OCI-M1 (cell line): ENCODE measurements at places on chromosomes 1 and 21.

DNA sequence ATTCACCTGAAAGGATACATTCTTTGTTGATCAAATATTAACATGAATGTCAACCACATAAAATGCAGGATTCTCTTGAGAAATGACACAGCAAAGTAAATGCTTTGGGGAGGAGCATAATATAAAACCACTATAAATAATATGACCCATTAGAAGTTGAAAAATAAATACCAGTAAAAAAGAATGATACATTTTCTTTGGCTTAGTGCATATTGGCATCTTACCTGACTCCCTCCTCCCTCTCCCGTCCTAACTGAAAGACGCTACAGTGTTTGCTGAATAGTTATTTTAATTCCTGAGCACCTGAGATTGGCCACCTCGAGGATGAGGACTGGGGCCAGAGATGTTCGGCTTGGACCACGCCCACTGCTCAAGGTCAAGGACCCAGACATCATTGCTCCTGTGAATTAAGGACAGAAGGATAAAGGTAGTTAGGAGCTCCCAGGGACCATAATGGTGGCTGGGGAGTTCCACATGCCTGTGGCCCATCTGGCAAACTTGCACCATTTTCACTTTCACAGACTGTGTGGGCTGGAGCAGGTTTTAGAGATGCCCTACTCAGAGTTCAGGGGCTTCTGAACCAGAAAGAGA, 16.4 kb upstream of the CPLANE2 start:
- DNase-seq: no peak

DNA sequence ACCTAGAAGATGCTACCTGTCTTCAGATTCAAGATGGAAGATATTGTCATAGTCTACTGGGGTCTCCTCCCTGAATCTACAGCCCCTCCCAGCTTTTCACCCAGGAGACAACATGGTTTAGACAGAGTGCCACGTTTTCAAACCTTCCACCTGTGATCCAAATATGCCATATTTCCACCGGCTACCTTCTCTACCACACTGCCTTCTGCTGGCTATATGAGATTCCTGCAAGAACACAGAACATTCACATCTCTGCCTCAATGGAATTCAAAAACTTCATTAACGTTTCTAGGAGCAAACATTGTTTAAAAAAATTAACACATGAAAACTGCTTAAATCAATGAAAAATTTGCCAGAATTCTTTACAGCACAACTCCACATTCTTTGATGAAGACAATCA, 12.9 kb upstream of the LELP1 start:
- peak; percentile 28 for DNase-seq

GRCh38 chr1:52602856-52603600, 857 bp downstream of the GPX7 start:
- no peak for DNase-seq

GRCh38 chr1:157304271-157304670, 166.1 kb upstream of the ETV3 start:
- DNase-seq: no peak

DNA sequence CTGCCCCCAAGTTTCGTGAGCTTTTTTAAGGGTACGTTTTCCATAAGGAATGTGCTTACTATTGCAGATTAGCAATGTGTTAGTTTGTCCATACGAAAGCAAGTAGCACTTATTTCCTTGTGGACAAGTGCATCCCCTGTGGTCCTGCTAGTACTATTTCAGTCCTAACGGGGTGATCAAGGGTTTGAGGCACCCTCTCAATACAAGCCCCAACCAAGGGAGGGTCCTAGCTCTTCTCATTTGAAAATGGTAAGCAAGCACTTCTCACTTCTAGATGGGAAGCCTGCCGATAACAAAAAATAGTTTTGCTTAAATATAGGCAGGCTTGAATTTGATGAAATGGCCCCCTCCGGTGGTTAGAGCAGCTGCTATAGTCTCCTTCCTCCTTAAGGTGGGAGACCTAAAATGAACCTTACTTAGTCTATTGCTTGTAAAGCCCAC, 64.0 kb upstream of the HMCN1 start:
- DNase-seq: peak; percentile 79

DNA sequence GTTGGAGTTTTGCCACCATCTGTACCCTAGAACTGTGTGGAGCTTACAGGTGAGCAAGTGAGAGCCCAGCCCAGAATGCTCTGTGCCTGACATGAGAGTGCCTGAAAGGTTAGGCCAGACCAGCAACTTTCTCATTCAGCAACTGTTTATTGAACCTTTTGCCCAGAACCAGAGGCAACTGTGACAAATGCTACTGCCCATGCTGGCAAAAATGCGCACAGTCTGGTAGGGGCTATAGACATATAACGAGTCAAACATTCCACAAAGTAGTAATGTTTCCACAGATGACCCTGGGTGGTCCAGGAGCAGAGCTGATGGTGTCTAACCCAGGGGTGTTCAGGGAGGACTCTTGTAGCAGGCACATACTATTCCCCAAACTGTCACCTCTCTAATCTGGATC, 56.0 kb upstream of the GCLM start:
- no peak for DNase-seq

GRCh38 chr1:145912128-145912641, 2.3 kb upstream of the ITGA10 start:
- DNase-seq: no peak
